ENCODE measurements at places on chromosomes 5 and 9.

DNA sequence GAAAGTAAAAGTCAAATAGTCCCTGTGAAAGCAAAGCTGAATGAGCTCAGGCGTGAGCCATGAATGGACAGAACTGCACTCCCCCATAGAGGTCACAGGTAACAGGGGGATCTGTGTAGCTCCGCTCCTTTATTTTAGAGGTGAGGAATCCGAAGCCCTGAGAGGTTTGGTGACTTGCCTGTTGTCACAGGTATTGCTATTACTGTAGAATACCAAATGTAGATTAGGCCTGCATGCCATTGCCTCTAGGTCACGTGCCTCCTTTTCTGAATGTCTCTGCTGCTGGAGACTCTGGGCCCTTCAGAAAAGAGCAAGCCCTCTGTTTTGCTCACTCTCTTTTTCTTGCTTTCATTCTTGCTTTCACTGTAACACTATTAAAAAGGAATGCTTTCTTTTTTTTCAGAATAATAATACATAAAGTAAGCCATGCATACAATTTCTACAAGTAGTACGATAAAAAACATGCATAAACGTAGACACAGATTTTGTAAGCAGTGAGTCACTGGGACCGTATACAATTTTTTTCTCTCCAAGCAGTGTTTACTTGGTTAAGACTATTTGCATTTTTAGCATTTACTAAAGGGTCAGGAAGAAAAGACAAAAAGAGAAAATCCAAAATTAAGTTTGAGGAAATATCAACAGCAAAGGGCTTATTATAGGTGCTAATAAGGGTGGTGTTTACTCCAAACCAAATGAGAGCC lies 568.7 kb upstream of the ADAMTS16 start:
- DNase-seq = no peak

DNA sequence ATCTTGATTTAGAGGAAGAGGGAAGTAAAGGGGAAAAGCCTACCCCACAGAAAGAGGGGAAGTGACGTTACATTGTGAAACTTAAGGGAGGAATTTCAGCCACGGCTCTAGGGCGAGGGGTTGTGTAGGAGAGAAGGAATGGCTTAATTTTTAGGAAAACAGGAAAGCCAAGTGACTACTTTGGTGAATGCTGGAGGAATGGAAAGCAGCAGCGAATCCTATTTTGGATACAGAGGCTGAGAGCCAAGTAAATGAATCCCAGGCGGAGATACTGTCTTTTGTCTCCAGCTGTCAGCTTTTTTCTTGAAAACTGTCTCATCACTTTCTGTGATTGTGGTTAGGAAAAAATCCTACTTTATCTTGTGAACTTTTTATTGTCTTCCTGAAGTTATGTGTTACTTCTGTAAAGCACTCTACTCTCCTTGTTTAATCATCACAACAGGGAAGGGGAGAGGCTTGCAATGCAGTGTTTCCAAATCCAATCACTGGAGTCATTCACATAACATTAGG lies 188.4 kb downstream of the TSSK1B start:
- no peak for DNase-seq

DNA sequence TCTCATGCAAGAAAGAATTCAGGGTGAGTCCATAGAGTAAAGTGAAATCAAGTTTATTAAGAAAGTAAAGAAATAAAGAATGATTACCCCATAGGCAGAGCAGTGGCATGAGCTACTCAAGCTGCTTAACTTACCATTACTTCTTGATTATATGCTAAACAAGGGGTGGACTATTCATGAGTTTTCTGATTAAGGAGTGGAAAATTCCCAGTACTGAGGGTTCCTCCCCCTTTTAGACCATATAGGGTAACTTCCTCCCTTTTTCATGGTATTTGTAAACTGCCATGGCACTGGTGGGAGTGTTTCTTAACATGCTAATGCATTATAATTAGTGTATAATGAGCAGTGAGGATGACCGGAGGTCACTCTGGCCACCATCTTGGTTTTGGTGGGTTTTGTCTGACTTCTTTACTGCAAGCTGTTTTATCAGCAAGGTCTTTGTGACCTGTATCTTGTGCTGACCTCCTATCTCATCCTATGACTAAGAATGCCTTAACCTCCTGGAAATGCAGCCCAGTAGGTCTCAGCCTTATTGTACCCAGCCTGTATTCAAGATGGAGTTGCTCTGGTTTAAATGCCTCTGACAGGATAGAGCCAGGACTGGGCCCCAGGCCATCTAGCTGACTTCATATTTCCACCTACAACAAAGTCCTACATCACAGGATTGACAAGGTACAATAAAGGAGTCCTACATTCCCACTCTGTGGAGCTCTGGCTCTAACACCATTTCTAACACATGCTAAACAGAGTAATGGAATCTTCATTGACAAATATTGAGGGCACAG lies 186.7 kb downstream of the NXNL2 start:
- no peak for DNase-seq

- no peak for DNase-seq
Observed at GRCh38 chr5:104652271-104652861, 1089.8 kb upstream of the NUDT12 start.

GRCh38 chr5:14347522-14347921 lies 204.4 kb downstream of the TRIO start:
- DNase-seq = no peak

DNA sequence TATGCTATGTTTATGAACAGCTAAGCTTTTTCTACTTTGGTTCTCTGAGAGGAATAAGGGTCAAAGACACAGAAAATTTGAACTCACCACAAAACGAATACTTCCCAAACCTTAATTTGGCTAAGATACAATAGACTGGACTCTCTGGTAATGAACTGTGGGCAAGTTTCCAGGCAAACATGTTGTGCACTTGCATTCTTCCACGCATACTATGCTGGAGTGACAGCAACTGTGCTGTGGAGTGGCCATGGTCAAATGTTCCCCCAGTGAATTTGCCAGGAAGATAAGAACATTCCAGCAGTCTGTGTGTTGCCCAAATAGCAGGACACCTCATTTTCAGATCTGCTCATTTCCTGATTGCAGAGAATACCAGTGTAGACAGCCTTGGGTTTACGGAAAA lies 275.3 kb upstream of the IL12B start:
- no peak for DNase-seq

DNA sequence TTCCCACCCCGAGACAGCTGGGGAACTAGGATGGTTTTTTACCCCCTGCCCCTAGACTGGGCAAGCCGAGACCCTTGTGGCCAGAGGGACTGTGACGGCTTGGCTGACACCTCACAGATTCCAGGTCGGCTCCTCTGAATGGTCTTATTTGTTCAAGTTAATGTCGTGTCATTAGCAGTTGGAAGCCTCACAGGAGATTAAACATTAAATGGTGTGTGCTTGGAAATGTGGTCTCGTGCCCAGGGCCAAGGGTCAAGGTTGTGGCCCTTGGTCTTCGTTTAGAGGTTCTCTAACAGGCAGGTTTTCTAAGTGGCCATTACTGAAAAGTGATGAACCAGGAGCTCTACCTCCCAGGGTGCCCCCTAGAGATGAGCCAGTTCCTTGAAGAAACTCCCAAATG lies 61.2 kb upstream of the RXRA start:
- DNase-seq = no peak

- no peak for DNase-seq
Observed at GRCh38 chr9:82208741-82209450, 220.3 kb downstream of the SPATA31D1 start.

DNA sequence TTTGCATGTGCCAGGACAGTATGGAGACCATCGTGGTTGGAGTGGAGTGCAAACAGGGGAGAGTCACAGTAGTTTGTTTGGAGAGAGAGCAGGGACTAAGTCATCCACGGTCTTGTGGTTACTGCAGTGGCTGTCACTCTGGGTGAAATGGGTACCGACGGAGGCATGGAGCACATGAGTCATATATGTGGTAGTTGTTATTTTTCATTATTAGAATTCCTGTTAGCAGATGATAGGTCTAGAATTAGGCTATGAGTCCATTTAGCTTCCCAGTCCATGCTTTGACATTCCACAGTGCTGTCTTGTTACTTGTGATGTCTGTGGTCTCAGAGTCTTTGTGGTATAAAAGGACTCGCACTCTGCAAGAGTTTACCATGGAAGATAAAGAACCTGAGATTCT lies 303.9 kb downstream of the DMRT2 start:
- no peak for DNase-seq

DNA sequence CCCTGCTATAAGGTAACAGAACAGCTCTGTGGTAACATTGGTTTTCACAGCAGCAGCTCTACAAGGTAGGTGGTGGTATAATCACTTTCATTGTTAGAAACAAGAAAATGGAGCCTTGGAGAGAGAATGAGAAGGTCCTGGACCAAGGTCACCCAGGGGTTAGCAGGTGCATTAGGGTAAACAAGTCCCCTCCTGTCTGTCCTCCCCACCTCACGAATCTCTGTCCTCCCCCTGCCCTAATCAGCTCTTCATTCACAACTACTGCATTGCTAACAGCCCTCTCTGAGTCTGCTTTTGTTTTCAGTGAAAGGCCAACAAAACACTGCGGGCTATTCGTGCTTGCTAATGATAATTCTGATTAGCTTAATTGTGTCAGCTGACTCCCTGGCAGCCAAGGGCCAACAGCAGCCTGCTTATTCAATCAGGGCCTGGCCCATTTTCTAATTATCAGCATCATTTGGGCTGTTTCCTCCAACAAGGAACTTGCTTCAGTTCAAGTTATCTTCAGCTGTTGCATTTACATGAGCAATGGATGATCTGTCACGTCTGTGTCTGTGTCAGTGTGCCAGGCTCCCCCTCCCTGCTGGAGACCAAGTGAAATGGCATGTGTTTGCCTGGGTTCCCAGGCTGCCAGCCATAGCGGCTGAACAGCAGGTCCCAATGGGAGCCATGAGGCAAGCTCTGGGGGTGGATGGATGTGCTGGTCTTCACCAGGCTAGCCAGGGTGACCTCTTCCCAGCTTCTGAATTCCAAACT lies 56.7 kb upstream of the EQTN start:
- DNase-seq = no peak

DNA sequence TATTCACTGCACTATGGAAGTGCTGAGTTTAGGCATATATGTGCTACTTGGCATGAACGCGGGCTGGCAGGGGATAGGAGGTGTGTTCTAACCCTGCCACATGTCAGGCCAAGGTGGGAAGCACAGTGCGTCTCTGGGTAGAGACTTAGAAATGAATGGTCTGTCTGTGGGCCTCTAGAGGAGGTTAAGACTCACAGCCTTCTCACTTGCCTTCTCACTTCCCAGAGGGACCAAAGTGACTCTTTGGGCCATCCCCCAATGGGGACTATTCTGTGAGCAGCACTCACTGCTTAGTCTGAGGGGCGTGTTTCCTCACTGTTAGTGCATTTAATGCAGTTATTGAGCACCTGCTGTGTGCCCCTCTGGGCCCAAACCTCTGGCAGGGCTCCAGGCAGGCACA lies 2.4 kb upstream of the PITX1 start:
- no peak for DNase-seq

DNA sequence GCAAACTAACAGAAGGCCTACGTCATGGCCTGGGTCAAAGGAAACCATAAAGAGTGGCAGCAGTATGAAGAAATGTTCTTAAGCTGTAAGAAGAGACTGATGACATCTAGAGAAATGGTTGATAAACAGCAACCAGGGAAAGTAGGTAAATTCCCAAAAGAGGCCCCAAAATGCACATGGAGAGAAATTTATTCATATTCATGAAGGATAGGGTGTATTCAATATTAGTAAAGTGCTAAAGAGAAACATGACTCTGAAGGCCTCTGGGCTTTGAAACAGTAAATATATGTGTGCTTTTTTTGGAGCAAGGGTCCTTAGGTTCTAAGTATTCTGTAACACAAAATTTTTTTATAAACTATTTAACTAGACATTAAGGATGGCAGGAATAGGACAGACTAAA lies 149.7 kb upstream of the GRIA1 start:
- no peak for DNase-seq

DNA sequence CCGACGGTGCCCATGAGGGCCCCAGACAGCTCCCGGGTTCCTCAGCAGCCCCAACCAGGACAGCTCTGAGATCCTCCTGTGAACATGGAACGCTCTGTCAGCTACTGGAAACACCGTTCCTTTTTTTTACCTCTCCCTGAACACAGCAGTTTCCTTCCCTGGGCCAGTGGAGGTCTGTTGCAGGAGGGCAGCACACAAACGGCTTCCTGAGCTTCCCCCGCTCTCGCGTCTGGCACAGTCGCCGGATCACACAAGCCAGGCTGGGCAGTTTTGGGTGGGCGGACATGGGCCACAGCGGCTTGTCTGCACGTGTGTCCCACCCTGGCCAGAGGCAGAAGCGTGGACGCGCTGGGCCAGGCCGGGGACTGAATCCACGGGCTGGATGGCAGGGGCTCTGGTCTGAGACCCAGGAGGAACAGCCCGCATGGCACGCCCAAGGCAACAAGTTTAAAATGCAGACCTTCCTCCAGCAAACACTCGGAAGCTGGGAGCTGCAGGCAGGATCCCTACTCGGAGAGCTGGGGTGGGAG lies 106.8 kb upstream of the SARDH start:
- no peak for DNase-seq

DNA sequence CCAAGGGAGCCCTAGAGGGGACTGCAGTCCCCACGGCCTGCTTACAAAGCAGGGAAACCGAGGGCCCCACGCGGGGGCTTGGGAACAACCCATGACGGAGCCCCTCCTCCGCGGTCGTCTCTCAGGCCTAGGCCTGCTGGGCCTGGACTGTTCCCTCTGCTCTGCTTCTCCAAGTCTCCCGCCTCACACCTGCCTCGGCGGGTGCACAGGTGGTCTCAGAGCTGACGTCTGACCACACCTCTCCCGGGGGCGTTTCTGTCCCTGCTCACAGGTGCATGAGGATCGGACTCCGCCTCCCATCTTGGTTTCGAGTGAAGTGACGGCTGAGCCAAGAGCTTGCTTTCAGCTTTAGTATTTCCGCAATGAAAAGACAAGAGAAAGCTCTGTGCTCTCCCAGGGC lies 72.1 kb downstream of the MRPL36 start:
- DNase-seq = no peak

DNA sequence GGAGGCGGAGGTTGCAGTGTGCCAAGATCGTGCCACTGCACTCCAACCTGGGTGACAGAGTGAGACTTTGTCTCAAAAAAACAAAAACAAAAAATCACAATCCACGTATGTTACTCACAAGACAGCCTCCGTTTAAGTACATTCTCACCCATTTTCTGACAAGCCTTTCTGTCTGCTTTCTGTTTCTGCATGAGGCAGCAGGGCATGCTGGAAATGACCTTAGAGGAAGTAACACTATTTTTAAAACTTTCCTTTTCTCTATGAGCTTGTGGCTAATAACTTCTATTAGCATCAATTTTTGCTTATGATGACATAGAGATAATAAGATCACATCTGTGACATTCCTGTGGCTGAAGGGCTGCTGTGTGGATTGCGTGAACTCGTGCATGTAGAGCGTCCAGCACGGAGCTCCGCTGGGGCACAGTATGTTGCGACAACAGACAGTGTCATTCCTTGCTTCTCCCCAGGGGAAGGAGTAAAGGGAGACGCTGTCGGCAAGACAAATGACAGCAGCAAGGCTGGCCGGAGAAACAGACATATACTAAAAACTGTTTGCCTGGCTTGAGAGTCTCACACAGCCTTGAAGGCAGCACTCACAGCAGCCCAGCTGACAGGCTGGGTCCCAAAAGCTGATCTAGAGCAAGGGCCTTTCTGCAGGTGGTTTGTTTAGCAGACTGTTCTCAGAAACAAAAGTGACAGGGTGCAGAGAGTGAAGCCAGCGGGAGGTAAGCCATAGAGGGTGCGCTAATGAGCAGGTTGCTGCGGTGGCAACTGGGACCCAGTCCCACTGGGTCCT lies 1.6 kb downstream of the BTNL3 start:
- no peak for DNase-seq

- DNase-seq = no peak
Observed at GRCh38 chr9:18478501-18479361, 4.8 kb downstream of the ADAMTSL1 start.

- DNase-seq = no peak
Observed at GRCh38 chr9:22240619-22241018, 206.0 kb upstream of the DMRTA1 start.

- DNase-seq = peak; percentile 80
Observed at GRCh38 chr9:135864447-135865049, 42.8 kb downstream of the CAMSAP1 start.

GRCh38 chr5:82384034-82384750 lies 106.0 kb upstream of the RPS23 start:
- DNase-seq = no peak
